ENCODE measurements at places on chromosomes 3 and 15. TPM values are rescaled to one million over a fixed set of nuclear protein-coding genes. Genes with fewer than 3 reads are reported as not detected.

Gene GPR15
- not detected for total RNA-seq

Gene LMCD1
- 22.4 TPM for total RNA-seq

Gene TNFAIP8L3
- 22.4 TPM for total RNA-seq

Gene ANKUB1
- total RNA-seq: not detected

Gene EHHADH
- 11.7 TPM for total RNA-seq

Gene MYD88
- 8.3 TPM for total RNA-seq

Gene CPEB1
- total RNA-seq: 40.9 TPM

Gene ZCWPW2
- 1.7 TPM for total RNA-seq

Gene HYAL2
- total RNA-seq: 27.0 TPM

Gene TMEM108
- total RNA-seq: not detected

Gene ASB14
- total RNA-seq: not detected

Gene HTR3E
- not detected for total RNA-seq

Gene SPINK8
- not detected for total RNA-seq

Gene BCL2A1
- total RNA-seq: not detected

Gene TXNRD3
- total RNA-seq: 27.9 TPM

Gene NAA80
- 8.4 TPM for total RNA-seq

Gene MKRN3
- 0.65 TPM for total RNA-seq

Gene SOX14
- total RNA-seq: not detected

Gene GP5
- total RNA-seq: 0.49 TPM

Gene SLC27A2
- not detected for total RNA-seq

Gene CHST2
- 5.0 TPM for total RNA-seq

Gene IRAK2
- total RNA-seq: 9.1 TPM

Gene TMEM40
- total RNA-seq: not detected

Gene TLR9
- total RNA-seq: not detected

Gene AGBL1
- not detected for total RNA-seq

Gene MEX3B
- 3.5 TPM for total RNA-seq

Gene OSTN
- total RNA-seq: not detected

Gene BFSP2
- total RNA-seq: not detected

Gene ZPLD1
- 0.33 TPM for total RNA-seq

Gene SYNM
- 3.4 TPM for total RNA-seq

Gene BOC
- total RNA-seq: 16.9 TPM

Gene SH2D7
- not detected for total RNA-seq

Gene CELSR3
- 0.81 TPM for total RNA-seq

Gene HAPLN3
- 2.8 TPM for total RNA-seq

Gene CPN2
- total RNA-seq: not detected

Gene INSYN1
- 1.2 TPM for total RNA-seq

Gene SATB1
- 23.3 TPM for total RNA-seq

Gene ZSCAN29
- total RNA-seq: 65.6 TPM

Gene MOBP
- total RNA-seq: not detected

Gene LRRIQ4
- 0.09 TPM for total RNA-seq

Gene ZNF501
- 13.1 TPM for total RNA-seq

Gene SNX22
- 0.18 TPM for total RNA-seq

Gene GPR62
- total RNA-seq: not detected

Gene SLC22A14
- total RNA-seq: not detected

Gene PLA1A
- total RNA-seq: 1.1 TPM

Gene AP2M1
- 364 TPM for total RNA-seq

Gene ITGB5
- 308 TPM for total RNA-seq

Gene SHF
- total RNA-seq: 1.9 TPM

Gene GOLGA6D
- not detected for total RNA-seq

Gene CFAP92
- 0.49 TPM for total RNA-seq

Gene UBA3
- total RNA-seq: 76.9 TPM

Gene NEIL1
- 3.5 TPM for total RNA-seq

Gene C3orf62
- 2.9 TPM for total RNA-seq

Gene GHSR
- not detected for total RNA-seq

Gene DAZL
- total RNA-seq: not detected

Gene TRIM59
- 47.8 TPM for total RNA-seq

Gene TMEM212
- total RNA-seq: not detected

Gene TRANK1
- total RNA-seq: 123 TPM
